ENCODE measurements at places on chromosomes 4 and X.

DNA sequence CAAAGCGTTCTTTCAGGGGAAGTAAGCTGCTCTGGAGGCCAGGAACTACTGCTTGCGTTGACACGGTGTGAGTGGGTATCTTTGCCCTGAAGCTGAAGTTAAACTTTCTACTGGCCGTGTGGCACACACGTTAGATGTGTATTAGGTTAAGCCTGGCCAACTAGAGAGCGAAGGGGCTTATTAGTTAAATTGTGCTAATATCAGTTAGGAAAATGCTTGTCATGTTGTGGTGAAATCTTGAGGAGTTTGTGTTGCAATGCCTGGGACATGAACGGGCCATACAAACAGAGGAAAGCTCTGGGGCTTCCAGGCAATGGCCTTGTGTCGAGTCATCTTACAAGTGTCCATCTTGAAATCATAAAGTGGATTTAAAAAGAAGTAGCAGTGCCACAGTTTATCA is 62.6 kb downstream of the NSUN7 start:
- no peak for DNase-seq

DNA sequence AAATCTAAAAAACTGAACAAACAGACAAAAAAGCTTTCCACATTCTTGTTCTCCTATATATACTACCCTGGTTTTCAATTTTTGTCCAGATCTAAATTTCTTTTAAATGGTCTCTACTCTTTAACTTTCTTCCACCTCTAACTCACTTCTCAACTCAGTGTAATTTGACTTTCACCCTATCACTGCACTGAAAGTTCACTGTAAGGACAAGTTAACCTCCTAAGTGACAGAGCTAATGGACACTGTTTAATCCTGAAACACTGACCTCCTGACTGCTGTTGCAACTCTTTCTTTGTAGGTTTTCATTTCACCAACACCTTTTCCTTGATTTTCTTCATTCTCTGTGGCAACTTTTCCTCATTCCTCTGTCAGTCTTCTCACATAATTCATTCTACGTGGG is 50.0 kb downstream of the ATOH1 start:
- no peak for DNase-seq

DNA sequence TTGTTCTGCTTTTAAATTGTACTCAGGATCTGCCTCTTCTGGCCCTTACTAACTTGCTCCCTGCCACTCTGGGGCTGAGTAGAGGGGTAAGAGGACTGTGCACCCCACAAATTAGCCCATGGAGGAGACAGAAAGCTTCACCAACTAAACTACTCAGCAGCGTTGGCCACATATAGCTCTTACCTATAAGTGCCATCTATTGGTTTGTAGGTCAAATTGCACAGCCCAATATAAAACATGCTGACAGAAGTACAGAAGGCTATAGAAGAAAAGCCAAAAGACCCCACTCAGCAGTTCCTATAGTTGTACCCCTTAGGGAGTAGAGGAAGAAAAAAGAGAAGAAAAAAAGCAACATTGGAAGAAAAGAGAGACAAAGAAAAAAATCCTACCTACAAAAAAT is 341.2 kb upstream of the FMR1 start:
- no peak for DNase-seq

DNA sequence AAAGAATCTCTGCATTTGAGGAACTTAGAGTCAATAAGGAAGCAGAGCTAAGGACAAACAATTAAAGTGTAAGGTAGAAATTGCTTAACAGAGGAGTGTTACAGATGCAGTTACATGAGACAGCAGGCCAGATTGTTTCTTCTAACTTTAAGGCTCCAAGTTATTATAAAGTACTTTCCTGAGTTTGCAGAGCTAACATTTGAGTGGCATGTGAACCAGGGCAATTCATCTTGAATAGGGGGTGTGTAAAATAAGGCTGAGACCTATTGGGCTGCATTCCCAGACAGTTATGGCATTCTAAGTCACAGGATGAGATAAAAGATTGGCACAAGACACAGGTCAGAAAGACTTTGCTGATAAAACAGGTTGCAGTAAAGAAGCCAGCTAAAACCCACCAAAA is 7.6 kb upstream of the LNX1 start:
- no peak for DNase-seq

DNA sequence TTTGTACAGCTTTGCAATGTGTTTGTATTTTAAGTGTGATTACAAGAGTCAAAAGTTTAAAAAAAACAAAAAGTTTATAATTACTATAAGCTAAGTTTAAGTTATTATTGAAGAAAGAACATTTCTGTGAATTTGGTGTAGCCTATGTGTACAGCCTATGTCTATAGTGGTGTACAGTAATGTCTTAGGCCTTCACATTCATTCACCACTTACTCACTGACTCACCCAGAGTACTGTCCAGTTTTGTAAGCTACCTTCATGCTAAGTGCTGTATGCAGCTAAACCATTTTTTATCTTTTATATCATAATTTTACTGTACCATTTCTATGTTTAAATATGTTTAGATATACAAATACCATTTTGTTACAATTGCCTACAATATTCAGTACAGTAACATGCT is 182.3 kb downstream of the RPA4 start:
- DNase-seq, result no peak

DNA sequence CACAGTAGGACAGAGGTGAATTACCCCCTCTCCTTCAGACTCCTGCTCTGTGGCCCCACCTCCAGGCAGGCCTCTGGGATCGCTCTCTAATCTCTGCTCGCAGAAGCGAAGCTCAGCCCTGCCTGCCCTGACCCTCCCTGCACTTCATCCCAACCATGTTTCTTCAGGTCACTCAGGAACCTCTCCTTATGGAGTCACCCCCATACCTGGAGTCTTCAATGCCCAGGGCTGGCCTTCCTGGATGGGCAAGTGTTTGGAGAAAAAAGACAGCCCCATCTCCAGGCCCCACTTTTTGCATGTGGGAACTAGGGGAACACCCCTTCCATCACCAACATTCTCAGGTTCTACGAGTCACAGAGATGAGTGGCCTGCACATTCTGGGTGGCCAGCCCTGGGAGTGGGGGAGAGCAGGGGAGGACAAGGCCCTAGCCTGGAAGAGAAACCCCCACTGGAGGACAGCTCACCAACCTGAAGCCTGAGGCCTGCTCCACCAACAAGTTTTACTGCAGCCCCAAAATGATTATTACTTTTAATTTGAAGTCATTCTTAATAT is 90.8 kb downstream of the PPP2R2C start:
- no peak for DNase-seq

All from CD4-positive, alpha-beta T cell treated with Interleukin-1 beta for 1 hour (primary cell).